Stimulated activated naive CD4-positive, alpha-beta T cell treated with Interleukin-2 at 50 U/mL for 16 hours (primary cell): ENCODE measurements at places on chromosomes 1 and 21.

GRCh38 chr21:44375281-44375651 is 21.8 kb downstream of the TRPM2 start:
- no peak for DNase-seq

- DNase-seq: no peak
Measured at GRCh38 chr1:113280581-113280980, 109.7 kb upstream of the MAGI3 start.

DNA sequence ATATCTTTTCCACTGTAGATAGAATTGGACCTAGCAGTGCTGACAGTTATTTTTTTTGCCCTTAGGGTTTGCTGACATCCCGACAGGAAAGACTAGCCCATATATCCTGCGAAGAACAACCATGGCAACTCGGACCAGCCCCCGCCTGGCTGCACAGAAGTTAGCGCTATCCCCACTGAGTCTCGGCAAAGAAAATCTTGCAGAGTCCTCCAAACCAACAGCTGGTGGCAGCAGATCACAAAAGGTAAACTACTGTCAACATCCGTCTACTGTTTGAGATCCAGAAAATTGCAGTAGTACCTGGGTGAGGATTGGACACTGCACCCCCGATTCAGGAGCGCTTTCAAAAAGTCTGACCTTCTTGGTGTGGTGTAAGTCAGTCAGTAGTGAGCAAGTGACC is 55.8 kb downstream of the CENPF start:
- no peak for DNase-seq

GRCh38 chr1:67316918-67317317 is 9.2 kb downstream of the IL12RB2 start:
- DNase-seq: no peak

- no peak for DNase-seq
Measured at GRCh38 chr1:161531986-161532643, 7.8 kb downstream of the HSPA6 start.

GRCh38 chr1:53047737-53048736 is 14.0 kb upstream of the PODN start:
- no peak for DNase-seq

DNA sequence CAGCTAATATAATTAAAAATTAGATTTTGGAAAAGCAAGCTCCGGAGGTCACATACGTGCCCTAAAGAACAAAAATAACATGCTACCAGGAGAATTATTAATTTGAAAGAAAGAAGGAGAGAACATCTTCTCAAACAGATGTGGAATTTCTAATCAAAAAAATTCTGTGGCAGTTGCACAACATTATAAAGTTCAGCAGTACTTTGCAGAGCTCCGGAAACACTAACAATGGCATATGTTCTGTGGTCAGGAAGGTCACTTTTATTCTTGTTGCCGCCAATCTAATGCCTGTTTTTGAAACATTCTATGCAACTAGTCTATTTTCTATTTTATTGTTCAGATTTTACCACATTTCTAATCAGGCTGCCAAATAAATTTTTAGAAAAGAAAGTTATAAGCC is 186.8 kb downstream of the SMYD3 start:
- DNase-seq: no peak

DNA sequence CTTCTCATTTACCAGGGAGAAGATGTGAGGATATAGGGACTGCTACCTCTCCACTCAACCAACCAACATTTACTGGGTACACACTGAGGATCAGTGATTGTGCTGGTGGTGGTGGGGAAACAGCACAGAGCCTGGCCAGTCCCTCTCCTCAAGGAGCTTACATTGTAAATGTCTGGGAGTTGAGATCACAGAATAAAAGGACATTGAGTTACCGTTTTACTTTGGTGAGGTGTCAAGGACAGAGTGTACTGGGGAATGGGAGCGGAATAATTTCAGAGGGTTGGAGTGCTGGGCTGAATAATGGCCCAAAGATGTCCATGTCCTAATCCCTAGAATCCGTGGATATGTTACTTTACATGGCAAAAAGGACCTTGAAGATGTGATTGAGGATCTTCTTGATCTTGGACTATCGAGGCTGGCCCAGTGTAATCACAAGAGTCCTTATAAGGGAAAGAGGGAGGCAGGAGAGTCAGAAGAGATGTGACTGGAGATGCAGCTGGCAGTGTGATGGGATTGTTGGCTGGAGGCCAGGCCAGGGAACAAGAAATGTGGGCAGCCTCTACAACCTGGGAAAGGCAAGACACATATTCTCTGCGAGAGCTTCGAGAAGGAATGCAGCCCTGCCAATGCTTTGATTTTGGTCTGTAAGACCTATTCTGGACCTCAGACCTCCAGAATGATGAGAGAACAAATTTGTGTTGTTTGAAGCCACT is 26.6 kb upstream of the RWDD3 start:
- DNase-seq: no peak

DNA sequence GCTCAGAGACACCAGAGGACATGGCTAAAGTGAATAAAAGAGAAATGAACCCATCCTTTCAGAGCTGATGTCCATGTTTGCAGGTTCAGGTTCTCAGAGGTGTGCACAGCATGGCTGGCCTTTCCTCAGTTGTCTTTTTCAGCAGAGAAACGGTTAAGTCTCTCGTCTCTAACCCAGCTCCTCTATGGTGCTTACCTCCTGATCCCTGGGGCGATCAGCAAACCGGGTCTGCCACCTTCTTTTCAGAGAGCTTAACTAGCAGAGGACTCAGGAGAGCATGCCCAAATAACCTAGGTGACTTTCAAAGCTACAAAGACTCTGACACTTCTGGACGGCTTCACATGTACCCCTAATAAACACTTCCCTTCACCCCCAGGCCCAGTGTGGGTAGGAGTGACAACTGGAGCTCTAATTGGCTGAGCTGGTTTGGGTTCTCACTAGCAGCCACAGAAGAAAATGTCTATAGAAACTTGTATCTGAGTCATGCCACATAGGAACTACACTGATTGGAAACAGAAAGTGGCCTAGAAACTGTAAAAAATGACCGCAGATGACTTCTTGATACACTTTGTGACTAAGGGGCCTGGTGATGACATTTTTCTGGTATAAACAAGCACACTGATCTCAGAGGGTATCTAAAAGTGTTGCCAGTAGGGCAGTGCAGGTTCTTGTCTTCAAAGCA is at the start of gene AIM2:
Gene AIM2, minus strand, starts transcription at position 329 of the 682 bp plus-strand sequence. CDS start 3,267 bp downstream, outside the sequence.
- peak; percentile 77 for DNase-seq

- no peak for DNase-seq
Measured at GRCh38 chr21:32309906-32310460, 11.3 kb downstream of the MRAP start.

DNA sequence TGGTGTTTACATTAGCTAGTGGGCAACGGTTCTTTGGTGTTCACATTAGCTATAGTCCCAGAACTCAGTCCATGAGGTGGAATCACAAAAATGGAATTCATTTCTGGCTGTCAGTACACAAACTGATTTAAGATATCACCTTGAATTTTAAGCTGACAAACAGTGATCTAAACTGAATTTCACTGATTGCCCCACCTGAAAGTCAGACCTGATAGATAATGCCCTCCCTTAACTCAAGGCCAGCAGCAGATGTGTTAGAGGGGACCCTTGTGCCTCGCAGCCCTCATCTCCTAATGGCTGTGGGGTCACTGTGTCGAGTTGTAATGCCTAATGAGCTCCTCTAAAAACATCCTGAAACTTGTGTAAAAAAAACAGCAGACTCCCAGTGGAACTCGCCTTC is 8.6 kb downstream of the ARF1 start:
- no peak for DNase-seq

- DNase-seq: no peak
Measured at GRCh38 chr1:208420696-208421095, 176.5 kb upstream of the PLXNA2 start.

DNA sequence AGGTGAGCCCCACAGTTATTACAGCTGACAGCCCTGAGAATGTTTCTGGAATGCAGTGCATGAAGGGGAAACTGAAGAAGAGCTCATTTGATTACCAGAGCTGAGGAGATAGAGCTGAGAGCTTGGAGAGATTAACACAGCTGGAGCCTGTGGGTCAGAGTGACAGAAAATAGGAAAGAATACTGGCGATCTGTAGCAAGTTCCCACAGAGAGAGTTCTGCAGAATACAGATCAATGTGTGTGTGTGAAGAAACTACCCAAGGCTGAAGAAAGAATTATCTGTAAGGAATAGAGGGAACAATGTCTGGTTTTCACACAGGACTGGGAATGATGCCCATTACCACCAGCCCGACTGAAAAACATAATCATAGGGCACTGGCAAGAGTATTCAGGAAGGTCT is 103.6 kb upstream of the SNX7 start:
- no peak for DNase-seq

GRCh38 chr1:88612773-88613172 is 71.3 kb upstream of the PKN2 start:
- no peak for DNase-seq

DNA sequence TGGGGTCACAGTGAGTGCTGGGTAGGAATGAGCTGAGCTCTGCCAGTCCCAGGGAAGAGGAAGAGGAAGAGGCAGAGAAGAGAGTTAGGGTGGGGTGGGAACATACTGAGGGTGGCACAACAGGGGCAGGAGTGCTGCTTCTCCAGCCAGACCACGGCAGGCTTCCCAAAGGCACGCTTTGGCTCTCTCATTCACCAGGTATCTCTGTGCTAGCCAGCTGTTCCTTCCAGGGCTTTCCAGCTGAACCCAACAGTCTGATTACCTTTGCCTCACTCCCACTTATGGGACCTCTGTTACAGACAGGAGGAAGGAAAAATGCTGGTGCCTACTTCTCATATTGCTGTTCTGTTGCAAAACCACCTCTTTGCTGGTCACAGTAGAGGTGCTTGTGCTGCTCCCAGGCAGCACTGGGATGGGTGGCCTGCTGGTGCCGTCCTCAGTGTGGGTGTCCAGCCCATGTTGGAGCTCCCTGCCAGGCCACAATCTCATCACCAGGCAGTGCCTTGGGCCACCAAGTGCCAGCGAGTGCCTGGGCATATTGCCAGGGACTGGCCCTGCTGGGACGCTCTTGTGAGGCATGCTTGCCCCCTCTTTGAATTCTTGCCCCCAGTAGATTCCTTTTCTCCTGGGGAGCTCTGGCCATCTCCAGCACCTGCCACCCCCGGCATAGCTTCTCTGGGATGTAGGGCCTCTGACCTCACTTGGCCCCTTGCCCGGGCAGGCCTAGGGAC is 2.1 kb downstream of the ADORA1 start:
- no peak for DNase-seq

- DNase-seq: no peak
Measured at GRCh38 chr1:218247339-218247738, 37.8 kb upstream of the RRP15 start.

- DNase-seq: no peak
Measured at GRCh38 chr1:209937996-209938959, at the start of gene SYT14. Gene SYT14, plus strand, starts transcription at chr1:209938217. Its CDS starts 48 bp downstream, at chr1:209938265.

DNA sequence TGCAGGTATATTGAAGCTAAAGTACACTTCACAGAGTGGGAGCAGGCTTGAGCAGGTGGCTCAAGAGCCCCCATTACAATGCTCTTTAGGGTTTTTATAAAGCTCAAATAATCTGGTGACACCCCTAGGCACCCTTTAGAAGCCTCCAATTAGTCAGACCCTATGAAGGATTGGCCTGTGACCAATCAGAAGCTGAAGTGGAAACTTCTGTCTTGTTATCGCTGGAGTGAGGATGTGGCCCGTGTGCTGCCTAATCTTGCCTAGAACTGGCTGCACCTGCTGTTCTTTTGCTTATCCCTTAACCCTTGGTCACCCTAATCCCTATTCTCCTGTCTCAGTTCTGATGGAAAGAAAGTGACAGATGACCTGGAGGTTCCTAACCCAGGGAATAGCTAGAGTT is 70.8 kb upstream of the ABCG1 start:
- no peak for DNase-seq

DNA sequence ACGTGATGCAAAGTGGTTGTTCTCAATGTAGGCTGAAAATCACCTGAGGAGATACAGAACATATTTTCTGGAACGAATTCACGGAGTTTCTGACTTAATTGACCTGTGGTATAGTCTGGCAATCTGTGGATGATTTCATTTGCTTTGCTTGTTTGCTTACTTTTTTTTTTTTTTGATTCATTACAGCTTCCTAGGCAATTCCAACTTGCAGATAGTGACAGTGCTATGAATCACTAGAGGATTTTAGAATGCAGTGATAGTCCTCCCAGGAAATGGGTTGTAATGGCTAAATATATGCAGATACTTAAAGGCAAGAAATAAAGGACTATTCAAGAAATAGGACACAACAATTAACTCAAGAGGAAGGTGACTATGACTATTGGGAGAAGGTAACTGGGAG is 1378.1 kb upstream of the PRMT6 start:
- DNase-seq: no peak

DNA sequence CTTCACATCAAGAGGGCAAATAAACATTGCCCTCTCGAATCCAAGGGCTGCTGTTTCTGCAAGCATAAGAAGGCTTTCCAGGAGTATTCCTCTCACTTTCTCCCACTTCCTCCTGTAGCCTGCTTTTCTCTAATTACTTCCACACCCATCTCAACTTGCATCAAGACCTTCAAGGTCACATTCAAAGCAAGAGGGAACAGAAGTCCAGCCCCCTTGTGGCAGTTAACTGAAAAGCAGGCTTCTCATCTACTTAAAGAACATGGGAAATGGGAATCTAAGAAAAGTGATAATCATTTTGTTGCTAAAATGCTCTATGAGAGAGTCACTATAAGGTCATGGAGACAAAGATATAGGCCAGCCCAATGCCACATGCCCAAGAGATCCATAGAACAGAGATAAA is 874.4 kb downstream of the KCNT2 start:
- no peak for DNase-seq

DNA sequence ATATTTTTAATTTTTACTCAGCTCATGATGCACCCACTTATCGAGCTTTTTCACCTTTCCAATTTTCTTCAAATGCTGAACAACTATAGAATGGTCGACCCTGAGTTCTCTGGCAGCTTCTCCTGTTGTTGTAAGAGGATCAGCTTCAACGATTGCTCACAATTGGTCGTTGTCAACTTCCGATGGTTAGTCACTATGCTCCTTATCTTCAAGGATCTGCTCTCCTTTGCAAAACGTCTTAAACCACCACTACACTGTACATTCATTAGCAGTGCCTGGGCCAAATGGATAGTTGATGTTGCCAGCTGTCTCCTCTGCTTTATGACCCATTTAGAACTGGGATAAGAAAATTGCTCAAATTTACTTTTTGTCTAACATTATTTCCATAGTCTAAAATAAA is 385.9 kb upstream of the LYPLAL1 start:
- no peak for DNase-seq

- no peak for DNase-seq
Measured at GRCh38 chr1:84844094-84844493, 48.9 kb downstream of the LPAR3 start.
